ENCODE measurements at places on chromosomes 7 and 10.

DNA sequence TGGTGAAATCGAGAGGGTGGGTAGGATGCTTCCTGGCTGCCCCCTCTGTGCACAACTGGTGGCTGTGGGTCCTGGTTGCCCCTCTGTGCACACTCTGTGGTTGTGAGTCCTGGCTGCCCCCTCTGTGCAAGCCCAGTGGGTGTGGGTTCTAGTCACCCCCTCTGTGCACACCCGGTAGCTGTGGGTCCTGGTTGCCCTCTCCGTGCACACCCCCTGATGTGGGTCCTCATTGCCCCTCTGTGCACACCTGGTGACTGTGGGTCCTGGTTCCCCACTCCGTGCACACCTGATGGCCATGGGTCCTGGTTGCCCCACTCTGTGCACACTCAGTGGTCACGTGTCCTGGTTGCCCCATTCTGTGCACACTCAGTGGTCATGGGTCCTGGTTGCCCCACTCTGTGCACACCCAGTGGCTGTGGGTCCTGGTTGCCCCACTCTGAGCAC is 20.3 kb upstream of the RET start:
- no peak for DNase-seq

DNA sequence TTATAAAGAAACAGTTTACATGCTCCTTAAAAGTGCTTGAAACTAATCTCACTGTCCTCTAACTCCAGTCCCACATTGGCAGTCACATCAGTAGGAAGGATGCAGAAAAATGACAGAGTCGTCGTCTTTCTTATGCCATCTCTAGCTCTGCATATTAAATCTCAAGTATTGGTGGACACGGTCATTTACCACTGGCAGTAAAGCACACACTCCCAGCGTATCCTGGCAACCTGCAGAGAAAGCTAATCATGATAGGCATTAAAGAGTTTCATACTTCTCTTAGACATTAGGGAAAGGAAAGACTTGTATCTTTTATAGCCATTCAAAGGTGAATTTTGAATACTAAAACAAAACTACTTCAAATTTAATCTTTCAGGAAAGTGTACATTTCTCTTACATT is 202.0 kb upstream of the COBL start:
- no peak for DNase-seq

- peak; percentile 47 for DNase-seq
Measured at GRCh38 chr7:131012477-131013031, 278.5 kb upstream of the KLF14 start.

GRCh38 chr7:157437519-157438061 is 100.8 kb downstream of the DNAJB6 start:
- no peak for DNase-seq

DNA sequence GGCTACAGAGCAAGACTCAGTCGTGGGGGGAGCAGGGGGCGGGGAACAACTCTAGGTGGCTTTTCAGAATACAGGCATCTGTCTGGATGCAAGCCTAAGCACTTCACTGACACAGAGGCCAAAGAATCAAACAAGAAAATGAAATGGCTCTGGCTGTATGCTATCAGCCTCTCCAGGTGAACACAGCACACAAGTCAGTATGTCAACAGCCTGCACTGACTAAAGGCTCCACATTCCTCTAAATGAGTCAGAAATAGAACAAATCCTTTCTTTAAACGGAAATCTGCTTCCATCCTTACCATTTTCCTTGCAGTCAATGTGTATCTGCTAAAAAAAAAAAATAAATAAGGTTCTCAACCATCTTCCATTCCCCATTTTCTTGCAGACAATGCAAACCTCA is 88.3 kb downstream of the ARMH3 start:
- DNase-seq, result peak; percentile 16

GRCh38 chr10:2476218-2476811 is 591.0 kb upstream of the PFKP start:
- DNase-seq, result no peak

GRCh38 chr10:102815790-102816549 is 21.2 kb downstream of the CYP17A1 start:
- DNase-seq, result peak; percentile 35

DNA sequence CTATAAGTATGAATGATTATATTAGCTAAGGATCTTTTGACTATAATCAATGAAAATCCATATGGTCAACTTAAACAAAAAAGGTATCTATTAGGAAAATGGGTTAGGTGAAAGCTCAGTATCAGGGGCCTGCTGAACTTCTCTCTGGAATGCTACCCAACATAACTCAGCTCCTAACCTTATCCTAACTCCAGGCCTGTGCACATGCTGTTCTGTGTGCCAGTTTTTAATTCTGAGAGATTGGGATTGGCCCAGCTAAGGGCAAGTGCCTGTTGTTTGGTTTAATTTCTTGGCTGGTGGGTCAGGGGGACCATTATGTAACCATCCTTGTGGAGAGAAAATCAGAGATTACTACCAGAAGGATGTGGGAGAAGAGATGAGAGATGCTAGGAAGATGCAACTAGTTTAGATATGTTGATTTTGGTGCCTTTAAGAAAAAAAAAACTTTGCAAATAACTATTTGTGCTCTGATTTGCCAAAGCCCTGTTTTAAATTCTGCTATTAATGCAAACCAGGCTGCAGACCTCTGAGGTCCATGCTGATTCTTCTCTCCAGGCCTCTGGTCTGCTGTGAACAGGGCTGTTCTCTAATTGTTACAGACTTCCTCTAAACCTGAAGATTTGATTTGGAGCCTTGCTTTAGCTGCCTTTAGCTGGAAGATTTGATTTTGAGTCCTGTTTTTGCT is 23.9 kb upstream of the HDAC9 start:
- no peak for DNase-seq

DNA sequence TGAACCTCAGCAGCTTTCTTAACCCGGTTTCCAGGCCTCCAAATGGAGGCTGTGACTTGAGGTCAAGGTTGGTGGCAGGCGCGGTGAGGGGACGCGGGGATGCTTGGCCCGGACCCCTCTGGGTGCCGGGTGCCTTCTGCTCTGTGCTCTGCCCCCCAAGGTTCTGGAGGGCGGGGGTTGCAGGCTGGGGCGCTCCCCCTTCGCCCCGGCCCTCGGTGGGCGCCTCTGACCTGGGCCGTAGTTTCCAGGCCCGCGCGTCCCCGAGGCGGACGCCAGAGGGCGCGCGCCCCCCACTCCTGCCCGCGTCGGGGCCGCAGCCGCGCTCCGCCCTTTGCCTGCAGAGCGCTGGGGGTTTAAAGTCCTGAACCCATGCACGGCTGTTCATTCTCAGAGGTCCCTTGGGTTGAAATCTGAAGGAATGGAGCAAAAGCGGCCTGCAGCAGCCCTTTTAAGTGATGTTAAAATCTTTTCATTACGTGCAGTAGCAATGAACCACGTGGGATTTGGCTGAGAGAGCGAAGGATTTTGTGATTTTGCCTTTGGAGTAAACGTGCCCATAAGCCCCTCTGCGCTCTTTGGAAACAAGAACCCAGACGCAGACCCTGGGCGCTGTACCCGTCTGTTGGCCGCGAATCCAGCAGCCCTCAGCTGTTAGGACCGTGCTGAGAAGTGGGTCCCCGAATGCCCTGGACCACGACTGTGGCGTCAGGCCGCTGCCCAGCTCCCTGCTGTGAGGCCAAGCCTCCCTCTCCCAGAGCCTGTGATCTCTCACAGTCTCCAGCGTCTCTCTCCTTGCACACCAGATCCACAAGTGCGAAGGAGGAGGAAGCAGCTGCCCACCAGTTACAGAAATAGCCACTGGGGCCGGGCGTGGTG is 135.0 kb downstream of the ACTR3B start:
- peak; percentile 80 for DNase-seq

DNA sequence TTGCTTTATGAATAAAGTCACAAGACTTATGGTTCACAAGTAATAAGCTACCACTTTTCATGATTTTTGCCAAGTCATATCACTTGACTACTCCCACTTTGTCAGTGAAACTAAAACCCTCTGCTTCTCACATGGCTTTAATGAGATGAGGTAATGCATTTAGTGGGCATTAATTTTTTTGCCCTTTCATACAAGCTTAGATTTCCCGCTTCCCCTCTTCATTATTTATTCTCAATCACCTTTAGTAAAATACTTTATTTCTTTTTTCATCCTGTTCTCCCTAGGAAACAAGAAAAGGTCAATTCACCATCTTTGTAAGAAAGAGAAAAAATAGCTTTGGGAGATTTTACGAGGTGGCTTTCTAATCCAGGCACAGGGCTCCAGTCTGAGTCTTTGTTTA is 109.6 kb upstream of the STARD3NL start:
- DNase-seq, result no peak

GRCh38 chr10:20202337-20202736 is 386.1 kb downstream of the PLXDC2 start:
- DNase-seq, result no peak

GRCh38 chr10:96244354-96244753 is 27.0 kb downstream of the BLNK start:
- no peak for DNase-seq

- peak; percentile 83 for DNase-seq
Measured at GRCh38 chr7:73734619-73735527, 3.7 kb downstream of the ABHD11 start.

DNA sequence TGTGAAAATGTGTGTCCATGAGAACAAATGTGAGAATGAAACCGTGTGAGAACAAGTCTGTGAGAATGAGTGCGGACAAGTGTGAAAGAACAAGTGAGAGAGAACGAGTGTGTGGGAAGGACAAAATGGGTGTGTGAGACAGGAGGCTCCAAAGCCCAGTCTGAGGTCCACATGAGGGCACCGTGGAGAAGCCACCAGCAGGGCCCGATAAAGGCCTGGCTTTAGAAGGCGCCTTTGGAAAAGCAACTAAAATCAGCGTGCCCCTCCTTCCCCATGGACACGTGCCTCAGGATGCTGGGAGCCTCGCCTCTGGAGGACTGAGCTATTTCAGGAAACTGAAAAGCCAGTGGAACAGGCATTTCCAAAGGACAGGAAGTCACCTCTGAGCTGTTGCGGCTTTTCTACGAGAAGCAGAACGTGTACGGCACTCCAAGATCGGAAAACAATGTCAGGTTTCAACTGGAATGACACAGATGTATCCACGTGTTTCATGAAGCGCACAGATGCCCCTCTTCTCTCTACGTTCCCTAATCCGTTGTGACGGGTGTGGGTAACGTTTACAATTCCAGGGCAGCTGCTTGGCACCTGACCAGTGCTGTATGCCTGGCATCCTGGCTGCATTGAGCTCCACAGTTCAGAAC is 46.4 kb downstream of the ESYT2 start:
- DNase-seq, result peak; percentile 27

DNA sequence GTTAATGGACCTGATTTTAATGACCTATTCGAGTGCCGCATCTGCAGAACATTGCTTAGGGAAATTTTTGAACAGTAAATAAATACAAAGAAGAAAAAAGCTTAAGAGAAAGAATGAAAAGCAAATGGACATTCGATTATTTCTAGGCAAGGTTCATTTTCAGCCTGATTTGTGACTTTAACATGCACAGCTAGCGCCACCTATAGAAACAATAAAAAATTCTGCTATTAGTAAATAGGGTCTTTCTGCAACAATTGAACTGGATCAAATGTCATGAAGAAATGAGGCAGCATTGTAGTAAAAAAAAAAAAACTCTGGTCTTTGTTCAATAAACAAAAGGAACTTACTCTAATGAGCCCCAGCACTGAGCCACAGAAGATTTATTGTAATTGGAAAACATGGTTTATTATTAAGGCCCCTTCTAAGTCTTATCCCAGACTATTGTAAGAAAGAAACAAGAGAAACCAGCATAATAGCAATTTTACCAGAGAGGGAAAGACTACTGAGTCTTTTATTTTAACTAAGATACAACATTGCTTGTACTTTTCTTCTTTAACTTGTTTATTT is 41.4 kb upstream of the GHITM start:
- DNase-seq, result peak; percentile 44

DNA sequence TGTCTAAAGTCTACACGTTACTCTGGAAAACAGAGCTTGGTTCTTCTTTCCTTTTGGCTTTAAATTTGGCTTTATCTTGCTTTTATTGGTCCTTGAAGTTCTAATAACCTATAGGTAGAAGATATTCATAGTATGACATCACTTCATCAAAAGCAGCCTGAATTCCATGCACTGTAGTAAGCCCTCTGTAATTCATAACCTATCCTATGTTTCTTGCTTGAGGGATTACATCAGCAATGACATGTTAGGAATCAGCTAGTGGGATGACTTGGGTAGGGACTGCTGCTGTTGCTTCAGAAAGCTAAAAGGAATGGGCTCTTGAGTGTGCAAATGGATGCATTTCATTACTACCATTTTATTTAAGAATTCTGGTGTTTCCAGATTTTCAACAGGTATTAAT is 184.9 kb downstream of the PTEN start:
- DNase-seq, result no peak

DNA sequence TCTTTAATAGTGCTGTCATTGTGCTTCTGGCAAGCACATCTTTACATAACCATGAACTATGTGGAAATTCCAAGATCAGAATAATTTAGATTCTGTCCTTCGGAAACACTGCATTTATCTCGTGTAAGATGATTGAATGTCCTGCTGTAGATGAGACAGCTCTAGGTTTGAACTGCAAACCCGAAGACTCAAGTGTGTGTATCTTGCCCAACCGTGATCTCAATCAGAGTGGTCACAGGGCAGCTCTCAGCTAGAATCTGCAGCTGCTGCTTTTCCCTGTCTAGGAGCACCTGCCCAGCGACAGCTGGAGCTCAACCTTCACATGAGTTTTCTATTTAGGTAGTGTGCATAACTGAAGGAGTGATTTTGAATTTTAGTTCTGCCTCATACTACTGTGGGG is 17.5 kb upstream of the KIF20B start:
- no peak for DNase-seq

GRCh38 chr7:32639122-32639521 is 143.8 kb downstream of the AVL9 start:
- DNase-seq, result no peak

- no peak for DNase-seq
Measured at GRCh38 chr10:125543796-125544195, 139.2 kb downstream of the TEX36 start.

GRCh38 chr10:45075826-45076380 is 75.2 kb downstream of the ZNF22 start:
- no peak for DNase-seq

DNA sequence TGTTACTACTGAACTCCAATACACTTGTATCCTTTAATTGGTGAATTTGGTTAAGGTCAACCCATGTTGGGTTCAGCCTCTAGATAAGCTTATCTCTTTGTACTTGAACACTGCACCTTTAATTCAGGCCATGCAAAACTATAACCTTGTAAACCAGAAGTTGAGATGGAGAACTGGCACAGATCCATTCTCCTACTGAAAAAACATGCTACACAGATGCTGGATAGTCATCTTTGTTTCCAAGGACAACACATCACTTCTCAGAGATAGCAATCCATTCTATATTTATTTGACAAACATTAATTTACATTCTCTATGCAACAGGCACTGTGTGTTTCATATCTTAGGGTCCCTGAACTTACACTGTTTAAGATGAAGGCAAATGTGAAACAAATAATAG is 2.9 kb upstream of the CDK14 start:
- DNase-seq, result no peak

- DNase-seq, result no peak
Measured at GRCh38 chr10:68628576-68629127, 68.5 kb downstream of the TET1 start.
